ENCODE measurements at places on chromosomes 1 and 21.

DNA sequence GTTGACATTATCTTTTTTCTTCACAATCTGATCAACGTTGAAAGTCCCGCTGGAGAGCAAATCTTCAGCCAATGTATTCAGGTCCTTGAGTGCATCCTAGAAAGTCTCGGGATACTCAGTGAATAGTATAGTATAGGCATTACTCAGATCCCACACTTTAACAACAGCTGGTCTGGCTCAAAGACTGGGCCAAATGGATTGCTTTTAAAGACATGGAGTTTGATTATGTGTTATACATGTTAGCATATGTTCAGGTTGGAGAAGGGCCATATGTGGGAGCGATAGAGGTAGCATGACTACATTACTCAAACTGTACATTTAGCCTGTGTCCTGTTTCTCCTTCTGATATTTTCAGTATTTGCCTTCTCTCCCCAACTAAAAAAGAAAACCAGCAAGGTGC is 33.1 kb downstream of the OR10Z1 start:
- no peak for DNase-seq

DNA sequence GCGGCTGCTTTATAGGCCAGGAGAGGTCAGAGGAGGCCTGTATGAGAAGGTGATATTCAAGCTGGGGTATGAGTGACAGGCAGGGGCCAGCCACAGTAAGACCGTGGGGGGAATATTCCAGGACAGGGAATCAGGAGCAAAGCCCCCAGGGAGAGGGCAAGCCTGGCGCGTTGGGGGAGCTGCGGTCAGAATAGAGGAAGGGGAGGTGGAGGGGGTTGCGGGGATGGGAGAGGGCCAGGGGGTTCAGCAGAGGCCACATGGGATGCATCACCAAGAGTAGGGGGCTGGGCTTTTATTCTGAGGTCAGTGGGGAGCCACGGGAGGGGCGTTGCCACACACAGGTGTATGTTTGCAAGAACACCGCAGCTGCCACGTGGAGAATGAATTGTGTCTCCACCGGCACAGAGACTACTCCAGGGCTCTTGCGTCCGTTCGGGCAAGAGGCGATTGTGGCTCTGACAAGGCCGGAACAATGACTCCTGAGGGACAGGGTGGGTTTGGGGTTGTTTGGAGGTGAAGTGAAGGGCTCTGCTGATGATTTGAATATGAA is 84.7 kb upstream of the VAMP3 start:
- DNase-seq = no peak

- no peak for DNase-seq
These were observed 59.2 kb upstream of the SSBP3 start for GRCh38 chr1:54465351-54465811.

DNA sequence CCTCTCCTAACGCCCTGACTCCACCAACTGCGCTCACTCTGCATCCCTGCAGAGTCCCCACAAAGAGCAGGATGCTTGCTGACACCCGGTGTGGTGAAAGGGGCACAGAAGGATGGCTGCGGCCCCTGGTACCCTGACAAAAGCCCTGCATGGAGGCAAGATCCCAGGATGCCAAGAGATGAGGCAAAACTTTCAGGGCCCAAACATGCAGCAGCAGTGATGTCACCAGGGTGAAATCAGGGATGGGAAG is 36.6 kb downstream of the SLC9A1 start:
- no peak for DNase-seq

DNA sequence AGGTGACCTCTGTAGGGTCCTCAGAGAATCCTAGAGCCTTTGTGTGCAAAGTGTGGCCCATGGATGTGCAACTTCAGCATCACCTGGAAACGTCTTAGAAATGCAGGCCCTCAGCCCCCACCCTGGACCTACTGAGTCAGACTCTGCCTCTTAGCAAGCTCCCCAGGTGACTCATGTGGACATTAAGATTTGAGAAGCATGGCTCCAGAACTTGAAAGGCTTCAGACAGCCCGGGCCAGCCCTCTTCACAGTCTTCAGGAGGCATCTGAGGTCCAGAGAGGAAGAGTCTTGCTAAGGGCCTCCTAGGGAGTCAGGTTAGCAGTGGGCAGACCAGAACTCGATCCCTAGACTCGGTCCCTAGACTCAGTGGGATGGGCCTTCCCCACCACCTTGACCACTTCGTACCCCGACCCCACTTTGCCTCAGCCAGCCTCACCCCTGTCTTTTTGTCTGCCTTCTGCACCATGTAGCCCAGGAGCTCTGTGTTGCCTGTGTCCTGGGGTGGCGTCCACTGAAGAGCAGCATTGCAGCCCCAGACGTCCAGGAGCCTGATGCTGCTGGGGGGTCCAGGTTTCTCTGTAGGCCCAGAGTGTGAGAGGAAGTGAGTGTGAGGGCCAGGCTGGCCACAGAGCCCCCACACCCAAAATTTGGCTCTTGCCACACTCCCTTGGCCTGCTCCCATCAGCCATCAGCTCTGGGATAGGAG is 4.8 kb downstream of the MYBPH start:
- DNase-seq = no peak

DNA sequence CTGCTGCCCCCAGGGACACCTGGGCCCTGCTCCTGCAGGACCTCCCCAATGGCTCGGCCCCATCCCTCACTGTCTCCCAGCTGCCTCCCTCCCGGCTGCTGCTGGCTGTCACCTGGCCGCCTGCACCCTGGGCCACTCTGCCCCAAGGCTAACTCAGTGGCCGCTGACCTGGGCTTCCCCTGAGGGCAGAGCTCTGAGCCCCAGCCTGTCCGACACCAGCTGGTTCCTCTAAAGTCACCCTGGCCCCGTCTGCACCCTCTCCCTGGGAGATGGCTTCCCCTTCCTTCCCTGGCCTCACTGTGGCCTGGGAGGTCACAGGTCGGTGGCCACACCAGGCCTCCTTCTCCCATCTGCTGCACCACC is 15.0 kb downstream of the ITGB2 start:
- DNase-seq = no peak

DNA sequence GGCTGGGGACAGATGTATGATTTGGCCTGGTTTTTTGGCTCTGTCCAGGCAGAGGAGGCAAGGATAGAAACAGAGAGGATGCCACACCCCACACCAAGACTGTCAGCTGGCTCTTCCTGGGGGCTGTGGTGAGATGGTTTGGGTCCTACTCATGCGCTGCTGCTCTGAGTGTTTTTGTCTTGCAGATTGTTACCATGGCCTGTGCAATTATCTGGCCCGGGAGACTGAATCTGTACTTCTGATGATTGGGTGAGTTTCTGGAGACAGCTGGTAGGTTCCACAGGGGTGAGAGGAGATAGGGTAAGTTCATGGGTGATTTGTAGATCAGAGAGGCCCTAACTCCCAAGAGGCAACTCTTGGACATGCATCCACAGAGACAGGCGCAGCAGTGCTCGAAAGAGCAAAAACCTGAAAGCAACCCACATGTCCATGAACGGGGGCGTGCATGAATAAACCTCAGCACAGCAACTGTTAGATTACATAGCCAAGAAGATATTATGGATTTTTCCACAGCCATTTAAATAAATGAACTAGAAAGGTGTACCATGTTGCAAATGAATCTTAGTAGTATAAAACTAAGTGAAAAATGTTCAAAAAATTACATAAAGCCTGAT is 17.8 kb downstream of the AADACL4 start:
- DNase-seq = no peak

GRCh38 chr1:45827256-45827655 is 23.8 kb downstream of the MAST2 start:
- DNase-seq = no peak

DNA sequence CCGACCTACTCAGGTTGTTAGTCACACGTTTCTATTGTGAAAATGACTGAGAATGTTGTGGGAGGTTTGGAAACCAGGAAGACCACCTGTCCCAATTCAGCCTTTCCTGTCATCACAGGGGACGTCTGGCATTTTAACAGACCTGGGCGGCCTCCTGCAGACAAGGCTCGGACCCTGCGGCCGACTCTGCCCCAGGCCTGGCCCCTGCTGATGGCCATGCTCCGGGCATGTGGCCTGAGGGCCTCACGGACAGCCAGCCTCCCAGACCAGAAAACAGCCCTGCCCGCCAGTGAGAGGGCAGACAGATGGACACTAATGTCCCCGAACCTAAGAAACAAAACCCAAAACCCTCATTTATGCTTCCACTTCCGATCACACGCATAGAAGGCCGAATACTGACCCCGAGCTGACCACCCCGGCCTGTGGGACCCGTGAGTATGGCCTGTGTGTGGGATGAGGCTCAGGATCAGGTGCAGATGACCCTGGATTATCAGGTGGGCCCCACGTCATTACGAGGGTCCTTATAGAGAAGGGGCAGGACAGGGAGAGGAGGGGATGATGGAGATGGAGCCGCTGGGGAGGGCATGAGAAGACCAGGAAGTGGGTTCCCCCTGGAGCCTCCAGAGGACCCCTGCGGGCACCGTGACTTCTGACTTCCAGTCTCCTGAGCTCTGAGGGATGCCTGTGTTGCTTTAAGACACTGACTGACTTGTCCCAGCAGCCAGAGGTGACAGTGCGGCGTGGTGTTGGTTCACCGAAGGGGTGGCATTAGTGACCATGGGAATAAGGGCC is 9.6 kb downstream of the COL18A1 start:
- DNase-seq = no peak

GRCh38 chr1:234437423-234438171 is 41.4 kb downstream of the TARBP1 start:
- no peak for DNase-seq

- no peak for DNase-seq
These were observed 69.6 kb upstream of the KCTD3 start for GRCh38 chr1:215497528-215497927.

- DNase-seq = peak; percentile 77
These were observed at the start of gene OLFML3 for GRCh38 chr1:113978863-113979702. Gene OLFML3 (plus strand): TSS chr1:113979474. CDS start chr1:113979517, 43 bp downstream.

- no peak for DNase-seq
These were observed 1.6 kb upstream of the QSOX1 start for GRCh38 chr1:180153032-180153431.

DNA sequence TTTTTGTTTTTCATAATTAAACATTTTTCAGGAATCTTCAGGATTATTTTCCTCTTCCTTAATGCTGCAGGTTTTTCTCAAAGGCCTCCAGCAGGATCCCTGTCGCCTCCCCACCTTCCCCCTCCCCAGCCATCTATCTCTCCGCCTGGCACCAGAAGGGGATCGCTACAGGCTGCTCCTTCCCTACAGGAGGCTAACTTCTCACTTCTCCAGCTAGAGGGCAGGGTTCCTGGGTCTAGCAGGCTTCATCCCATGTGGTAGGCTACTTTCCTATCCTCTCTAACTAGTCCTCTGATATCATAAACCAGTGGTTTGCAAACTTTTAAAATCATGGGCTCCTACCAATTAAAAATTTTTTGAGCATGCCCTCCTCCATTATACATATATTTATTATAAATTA is 104.1 kb downstream of the KCNN3 start:
- DNase-seq = no peak

DNA sequence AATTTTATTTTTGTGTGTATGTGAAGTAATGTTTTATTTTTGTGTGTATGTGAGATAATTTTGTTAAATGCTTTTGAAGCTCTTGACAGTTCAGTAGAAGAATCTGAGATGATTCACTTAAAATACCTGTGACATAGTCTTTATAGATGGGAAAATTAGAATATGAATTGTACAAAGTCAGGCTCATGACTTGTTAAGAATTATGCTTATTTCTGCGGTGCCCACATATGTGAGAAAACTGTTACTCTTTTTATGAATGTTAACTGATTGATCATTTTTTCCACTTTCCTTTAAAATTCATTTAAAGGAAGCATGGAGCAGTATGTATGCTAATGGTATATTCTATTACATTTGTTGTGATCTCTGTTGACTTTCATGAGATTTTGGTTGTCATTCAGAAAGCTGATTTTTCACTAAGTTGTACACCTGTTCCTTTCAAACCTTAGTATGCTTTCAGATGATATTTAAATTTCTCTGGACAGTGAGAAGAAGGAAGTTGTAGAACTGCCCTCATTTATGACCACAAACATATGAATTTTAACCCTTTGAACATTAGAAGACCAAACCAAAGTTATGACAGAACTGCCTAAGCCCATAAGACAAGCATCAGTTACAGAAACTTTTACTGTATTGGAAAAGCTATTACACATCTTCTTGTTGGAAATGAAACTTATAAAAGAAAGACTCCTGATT is 110.1 kb downstream of the POU2F1 start:
- DNase-seq = no peak

GRCh38 chr1:71780681-71781080 is 501.7 kb downstream of the NEGR1 start:
- no peak for DNase-seq

GRCh38 chr1:55512466-55512865 is 297.3 kb upstream of the USP24 start:
- no peak for DNase-seq

- DNase-seq = no peak
These were observed 11.1 kb downstream of the EEIG2 start for GRCh38 chr1:108570998-108571401.

GRCh38 chr1:912740-913301 is 10.9 kb upstream of the SAMD11 start:
- no peak for DNase-seq

GRCh38 chr1:24289937-24290595 is 29.1 kb upstream of the GRHL3 start:
- DNase-seq = peak; percentile 95

DNA sequence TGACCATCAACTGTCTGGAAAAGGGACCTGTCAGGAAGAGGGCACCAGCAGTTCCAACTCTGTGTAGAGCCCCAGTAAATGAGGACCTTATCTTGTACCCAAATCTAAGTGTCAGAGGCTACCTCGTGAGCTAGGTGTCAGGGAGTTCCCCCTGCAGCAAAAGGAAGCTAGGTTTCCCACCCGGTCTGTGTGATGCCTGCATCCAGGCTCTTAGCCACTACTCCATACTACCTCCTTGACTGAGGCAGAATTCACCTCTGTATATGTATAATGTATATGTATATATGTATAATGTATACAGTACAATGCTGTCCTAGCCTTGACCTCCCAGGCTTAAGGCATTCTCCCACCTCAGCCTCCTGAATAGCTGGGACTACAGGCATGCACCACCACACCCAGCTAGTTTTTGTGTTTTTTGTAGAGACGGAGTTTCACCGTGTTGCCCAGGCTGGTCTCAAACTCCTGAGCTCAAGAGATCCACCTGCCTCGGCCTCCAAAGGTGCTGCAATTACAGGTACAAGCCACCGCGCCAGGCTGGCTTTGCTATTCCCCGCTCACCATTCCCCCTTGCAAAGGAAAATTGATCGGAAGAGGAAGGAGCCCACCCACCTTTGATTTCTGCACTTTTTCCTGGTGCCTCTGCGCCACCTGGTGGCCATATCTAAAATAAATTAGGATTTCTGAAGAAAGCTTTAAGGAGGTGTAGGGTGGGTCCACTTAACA is 15.7 kb upstream of the LUZP1 start:
- DNase-seq = peak; percentile 60
